Stromal cell of bone marrow (primary cell): ENCODE measurements at places on chromosomes 6 and 20.

DNA sequence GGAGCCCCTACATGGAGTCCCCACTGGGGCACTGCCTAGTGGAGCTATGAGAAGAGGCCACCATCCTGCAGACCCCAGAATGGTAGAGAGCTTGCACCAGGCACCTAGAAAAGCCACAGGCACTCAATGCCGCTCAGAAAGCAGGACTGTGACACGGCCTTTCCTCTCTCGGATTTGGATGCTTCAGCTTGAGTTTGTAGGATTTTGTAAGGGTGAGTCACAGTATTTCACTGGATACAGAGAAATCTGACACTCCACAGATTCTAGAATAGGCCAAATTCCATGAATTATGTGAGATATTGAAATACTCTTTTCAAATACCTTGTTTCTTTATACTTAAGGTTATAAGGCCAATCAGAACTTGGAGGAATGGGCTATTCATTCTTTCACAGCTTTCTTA lies 424.5 kb downstream of the HTR1B start:
- peak; percentile 43 for DNase-seq

GRCh38 chr20:57532104-57532503 lies 7.2 kb upstream of the CTCFL start:
- DNase-seq, result no peak

DNA sequence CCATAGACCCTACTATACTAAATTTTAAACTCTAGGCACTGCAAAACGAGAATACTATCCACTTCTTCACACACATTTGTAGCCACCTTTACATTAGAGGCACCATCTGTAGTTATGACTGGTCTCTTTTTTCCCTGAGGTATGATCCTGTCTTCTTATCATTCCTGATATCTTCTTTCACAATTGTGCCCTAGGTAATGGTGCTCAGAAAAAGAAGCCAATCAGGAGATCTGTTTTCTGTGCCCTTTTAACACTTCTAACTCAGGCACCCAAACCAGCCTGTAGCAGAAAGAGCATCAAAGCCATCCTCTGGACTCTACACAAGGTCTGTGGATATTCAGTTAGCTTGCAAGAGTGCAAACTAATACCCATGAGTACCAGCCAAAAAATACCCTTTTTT lies 149.7 kb upstream of the SGK1 start:
- DNase-seq, result no peak

DNA sequence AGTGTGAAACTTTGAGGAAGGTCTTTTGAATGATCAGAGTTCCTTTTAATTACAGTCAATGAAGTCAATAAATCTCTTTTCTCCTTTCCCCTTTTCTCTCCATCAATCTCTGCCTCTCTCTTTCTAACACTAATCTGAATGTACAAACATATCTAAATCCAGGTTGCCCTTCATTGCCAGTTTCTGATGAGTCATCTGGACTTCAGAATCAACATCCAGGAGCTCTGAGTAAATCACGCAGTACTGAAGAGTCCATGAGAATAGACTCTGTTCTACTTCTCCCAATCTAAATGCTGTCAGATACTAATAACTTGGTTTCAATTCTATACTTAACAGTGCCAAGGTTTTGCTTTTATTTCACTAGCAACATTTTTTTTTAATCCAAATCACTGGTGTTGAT lies 238.7 kb upstream of the THEMIS start:
- DNase-seq, result no peak

GRCh38 chr6:76004202-76004601 lies 68.3 kb downstream of the IMPG1 start:
- no peak for DNase-seq

GRCh38 chr6:137571854-137572253 lies 77.7 kb upstream of the OLIG3 start:
- DNase-seq, result peak; percentile 1
